ENCODE measurements at places on chromosomes 7 and 10. TPM values are rescaled to one million over a fixed set of nuclear protein-coding genes. Genes with fewer than 3 reads are reported as not detected.

The EBLN1 gene
- not detected for total RNA-seq

The CALD1 gene
- total RNA-seq: 122 TPM

GRCh38 chr7:138853448-138853847 is 55.5 kb upstream of the ATP6V0A4 start:
- no peak overlapping the region for H3K4me3 ChIP-seq
- no peak for DNase-seq
- no peaks in the 10 kb centered on the region for H3K4me1 ChIP-seq
- no peaks in the 10 kb centered on the region for H3K27me3 ChIP-seq
- H3K27ac ChIP-seq: no peak overlapping the region
- peaks cover 27% of the 10 kb centered on the region for H3K36me3 ChIP-seq

DNA sequence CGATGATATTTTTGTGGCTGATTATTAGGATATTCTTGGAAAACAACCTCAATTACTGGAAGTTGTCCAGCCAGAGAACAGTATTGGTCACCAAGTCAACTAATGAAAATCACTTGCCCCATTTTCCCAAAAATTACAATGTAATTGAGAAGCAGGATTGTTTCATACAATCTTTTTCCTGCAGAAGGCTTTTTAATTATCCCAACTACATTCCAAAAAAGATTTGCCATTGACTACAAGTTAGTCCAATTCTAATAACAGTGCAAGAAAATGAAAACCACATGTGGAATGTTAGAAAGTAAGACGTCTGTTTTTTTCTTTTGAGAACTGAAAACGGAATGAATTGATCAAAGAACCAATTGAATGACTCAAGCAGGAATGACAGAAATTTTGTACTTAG is 1195.8 kb downstream of the SORCS1 start:
- DNase-seq: no peak
- no peak overlapping the region for H3K4me3 ChIP-seq
- no peaks in the 10 kb centered on the region for H3K27me3 ChIP-seq

DNA sequence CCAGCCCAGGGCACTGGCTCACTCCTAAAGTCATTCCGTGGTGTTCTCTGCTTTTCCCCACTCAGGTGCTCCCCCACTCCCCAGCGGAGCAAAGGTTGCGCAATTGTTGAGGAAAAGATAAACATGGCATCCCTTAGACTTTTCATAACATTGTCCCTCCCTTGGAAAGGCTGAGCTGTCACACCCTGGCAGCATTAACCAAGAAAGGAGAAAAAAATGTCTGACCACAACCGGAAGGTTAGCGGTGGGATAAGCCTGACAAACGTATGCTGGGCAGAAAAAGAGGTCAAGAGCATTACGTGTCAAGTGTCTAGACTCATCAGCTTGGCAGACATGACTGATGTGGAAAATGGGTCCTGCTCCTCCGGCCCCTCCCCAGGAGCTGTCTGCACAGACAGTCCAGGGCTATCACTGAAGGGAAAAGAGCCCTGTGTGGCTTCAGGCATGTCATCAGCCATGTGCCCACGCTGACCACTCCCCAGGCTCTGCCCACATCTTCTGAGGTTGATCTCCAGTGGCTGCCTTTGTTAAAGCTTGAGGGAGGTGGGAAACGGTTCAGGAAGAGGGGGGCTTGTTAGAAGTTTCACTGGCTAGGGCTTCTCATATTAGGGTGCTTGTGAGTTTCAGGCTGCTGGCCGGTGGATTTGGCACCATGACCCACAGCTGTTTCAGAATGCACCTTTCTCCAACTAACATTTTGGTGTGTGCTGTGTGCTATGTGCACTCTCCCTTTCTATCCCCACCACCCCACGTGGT is 30.1 kb downstream of the BTBD16 start:
- no peaks in the 10 kb centered on the region for H3K27me3 ChIP-seq
- peaks cover 8% of the 10 kb centered on the region for H3K4me1 ChIP-seq
- H3K27ac ChIP-seq: no peak overlapping the region
- no peak overlapping the region for H3K4me3 ChIP-seq

DNA sequence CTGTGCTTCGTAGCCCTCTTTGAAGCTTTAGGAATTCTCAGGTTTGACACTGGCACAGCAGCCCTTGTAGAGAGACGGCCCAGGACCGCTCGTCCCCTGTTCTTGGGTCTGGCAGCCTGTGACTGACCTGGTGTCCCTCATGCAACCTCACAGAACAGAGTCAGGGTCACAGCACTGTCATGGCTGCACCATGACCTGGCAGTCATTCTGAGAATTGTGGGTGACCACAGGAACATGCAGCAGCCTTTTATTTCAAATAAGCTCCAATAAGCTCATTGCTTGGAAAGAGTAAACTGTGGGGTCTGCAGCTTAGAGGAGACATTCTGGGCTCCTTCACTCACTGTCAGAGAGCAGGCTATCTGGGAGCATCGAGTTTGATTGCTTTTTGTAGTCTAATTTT is 42.5 kb downstream of the MYO1G start:
- H3K4me1 ChIP-seq: no peaks in the 10 kb centered on the region
- peaks cover 17% of the 10 kb centered on the region for H3K27me3 ChIP-seq
- no peak overlapping the region for H3K27ac ChIP-seq
- no peaks in the 10 kb centered on the region for H3K36me3 ChIP-seq
- no peak for DNase-seq

- H3K27me3 ChIP-seq: no peaks in the 10 kb centered on the region
- H3K27ac ChIP-seq: no peak overlapping the region
- no peak overlapping the region for H3K4me3 ChIP-seq
- DNase-seq: no peak
These were observed 641.0 kb upstream of the NRP1 start for GRCh38 chr10:33975481-33975880.

Measured in left ventricle myocardium inferior (tissue), 1 donor.